Effector CD4-positive, alpha-beta T cell (primary cell): ENCODE measurements at places on chromosomes 7 and 10.
A peak's percentile ranks its signal among the peaks of the same experiment; 100 is the strongest.

DNA sequence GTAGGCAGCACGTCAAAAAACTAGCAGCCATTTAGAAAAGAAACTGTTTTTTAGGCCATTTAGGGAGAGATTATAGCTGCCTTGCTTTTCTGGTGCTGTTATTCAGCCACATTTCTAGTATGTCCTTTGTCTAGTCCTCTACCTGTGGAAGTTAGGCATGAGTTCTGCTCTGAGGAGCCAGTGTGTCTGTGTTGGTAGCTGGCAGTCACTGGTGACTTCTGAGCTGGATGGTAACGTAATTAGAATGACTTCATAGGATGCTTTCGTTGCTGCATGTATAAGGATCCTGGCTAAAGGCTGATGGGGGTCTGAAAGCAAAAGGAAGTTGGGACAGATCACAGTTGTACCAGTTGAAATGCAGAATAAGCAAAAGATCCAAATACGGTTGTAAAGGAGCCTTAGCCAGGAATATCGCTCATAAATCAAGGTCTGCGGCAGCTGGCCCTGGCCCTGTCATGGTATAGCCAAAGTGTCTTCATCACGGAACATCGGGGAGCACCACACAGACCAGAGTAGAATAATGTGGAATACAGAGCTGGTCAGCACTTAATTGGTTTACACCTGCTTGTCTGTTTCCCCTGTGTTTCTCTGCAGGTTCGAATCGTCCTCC lies 226.7 kb downstream of the EXOC4 start:
- DNase-seq: no peak

DNA sequence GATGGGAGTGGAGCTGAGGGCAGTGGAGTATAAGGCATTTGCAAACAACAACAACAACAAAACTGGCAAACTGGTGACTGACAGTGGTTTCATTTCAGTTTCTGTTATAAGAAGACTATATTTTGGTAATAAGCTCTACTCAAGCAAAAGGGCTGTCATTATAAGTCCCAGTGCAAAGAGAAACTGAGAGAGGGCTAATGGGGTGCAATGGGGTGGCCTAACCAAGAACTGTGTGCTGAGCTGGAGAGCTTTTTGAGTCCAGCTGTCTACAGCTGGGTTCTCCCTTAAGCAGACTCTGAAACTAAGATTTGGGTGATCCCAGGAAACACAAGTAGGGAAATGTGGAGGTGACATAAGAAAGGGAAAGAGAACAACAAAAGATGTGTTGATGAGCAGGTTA lies 439.3 kb downstream of the ADRA2A start:
- DNase-seq: no peak

DNA sequence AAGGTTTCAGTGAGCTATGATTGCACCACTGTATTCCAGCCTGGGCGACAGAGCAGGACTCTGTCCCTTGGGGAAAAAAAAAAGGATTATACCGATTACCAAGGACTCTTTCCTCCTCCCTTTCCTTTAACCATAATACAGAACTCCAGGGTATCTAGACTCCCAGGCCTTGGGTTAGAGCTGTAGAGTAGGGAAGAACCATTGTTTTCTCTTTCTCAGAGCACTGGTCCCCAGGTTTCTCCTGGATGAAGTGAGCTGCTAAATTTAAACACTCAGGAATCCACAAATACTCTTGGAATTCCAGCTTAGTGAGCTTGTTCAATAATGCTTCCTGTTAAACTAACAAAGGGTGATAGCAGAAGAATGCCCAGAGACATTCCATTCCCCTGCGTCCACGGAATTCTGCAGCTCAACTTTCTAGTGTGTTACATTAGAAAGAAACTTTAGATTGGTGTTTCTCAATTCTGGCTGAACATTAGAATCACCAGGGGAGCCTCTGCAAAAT lies 14.6 kb upstream of the RPEL1 start:
- no peak for DNase-seq

DNA sequence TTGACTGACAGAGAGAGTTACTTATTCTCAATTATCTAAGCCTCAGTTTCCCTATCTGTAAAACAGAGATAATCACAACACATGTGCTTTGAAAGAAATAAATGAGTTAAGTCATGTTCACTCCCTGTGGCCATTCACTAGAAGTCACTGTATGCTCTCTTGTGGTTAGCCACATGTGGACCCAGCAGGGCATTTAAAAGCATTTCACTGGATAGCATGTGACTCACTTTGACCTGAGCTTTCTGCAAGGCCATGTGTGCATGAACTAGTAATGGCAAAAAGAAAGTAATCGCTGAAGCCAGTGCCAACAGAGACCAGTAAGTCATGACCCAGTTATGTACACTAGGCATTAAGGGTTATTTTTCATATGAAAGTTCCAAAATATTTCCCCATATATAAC lies 557.0 kb upstream of the IGFBP3 start:
- DNase-seq: no peak

- DNase-seq: no peak
These were observed 795.2 kb downstream of the REEP3 start for GRCh38 chr10:64316416-64316815.

GRCh38 chr10:86693721-86694369 lies 25.5 kb downstream of the LDB3 start:
- DNase-seq: no peak

- no peak for DNase-seq
These were observed 90.8 kb downstream of the CREM start for GRCh38 chr10:35217455-35217854.

- no peak for DNase-seq
These were observed 40.3 kb downstream of the DOCK1 start for GRCh38 chr10:126945351-126946030.

- DNase-seq: peak; percentile 48
These were observed 4.7 kb downstream of the NFE2L3 start for GRCh38 chr7:26156451-26157420.

DNA sequence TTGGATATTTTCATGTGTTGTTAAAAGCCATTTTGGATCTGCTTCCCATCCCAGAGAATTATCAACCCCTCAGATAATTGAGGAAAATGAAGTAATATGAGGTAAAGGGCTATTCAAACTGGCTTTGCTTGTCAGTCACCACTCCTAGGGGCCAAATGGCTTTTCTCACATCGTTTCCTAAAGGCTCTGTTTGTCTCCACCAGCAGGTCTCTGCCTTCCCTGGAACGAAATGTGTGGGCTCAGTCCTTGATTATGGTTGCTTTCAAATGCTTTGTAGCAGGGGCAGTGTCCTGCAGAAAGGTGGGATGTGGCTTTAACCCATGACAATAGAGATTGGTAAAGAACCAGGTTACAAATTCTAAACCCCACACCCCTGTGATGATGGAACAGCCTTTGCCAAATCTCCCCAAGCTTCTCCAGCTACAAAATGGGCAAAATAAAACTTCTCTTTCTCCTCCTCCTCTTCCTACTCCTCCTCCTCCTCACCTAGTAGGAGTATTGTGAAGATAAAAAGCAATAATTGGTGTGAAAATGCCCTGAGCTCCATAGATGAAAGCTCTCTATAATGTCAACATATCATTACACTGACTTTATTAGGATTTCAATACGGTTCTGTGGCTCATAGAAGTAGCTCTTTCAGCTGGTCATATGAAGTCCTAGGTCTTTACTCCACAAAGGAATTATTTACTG lies 127.6 kb downstream of the CHN2 start:
- DNase-seq: no peak
